Lung (tissue), 17 donors: ENCODE measurements at places on chromosomes 12 and 14. TPM values are rescaled to one million over a fixed set of nuclear protein-coding genes. Genes with fewer than 3 reads are reported as not detected.
A peak's percentile ranks its signal among the peaks of the same experiment; 100 is the strongest.

DNA sequence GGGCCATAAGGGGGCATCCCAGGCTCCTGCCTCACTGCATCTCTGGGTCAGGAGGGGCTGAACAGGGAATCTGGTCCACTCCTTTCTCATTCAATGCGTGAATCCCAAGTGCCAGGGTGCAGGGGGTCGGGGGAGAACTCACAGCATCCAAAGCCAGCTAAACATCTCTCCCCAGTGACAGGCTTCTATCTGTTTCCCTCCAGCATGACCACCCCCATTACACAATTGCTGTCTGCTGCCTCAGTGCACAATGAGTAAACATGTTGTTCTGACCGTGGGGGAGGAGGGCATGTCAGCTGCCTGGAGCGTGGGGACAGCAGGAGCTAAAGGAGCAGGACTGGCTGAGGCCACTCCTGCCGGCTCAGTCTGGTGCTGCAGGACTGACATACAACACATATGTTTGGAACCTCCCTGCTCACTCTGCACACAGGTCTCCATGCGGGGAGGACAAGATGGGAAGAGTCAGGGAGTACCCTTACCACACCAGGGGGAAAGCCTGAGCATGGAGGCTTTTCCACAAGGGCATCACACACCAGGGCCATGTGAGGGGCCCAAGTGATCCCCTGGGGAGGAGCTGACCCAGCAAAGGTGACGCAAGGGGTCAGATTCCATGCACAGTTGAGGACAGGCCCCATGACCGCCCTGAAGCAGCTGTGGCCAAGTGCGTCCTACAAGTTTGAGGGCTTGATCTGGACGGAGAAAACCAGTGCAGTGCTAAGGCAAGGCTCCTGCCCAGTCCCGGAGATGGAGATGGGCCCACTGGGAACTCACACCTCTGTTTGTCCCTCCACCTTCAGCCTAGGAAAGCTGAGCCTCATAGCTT is 1.4 kb downstream of the TNS2 start:
- peak; percentile 86 for DNase-seq

DNA sequence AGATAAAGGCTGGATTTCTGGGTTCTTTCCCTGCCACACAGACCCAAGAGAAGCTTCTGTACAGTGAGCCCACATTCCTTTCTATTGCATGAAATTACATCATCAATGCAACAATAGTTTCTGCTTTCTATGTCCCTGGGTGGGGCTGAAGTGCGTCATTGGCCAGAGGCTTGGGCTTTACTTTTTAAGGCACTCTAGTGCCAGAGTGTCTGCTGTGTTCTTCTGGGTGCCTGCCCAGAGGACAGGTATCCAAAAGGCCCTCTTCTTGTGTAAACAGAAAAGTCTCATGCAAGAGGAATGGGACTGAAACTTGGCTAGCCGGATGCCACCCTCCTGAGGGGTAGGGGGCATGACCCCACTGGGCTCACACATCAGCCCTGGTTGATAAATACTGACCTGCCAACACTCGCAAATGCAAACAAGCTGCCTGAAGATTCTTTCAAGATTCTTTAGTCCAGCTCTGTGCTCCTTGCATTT is 5.9 kb downstream of the KRT86 start:
- DNase-seq = peak; percentile 32

GRCh38 chr14:73374218-73374617 is 84.1 kb downstream of the NUMB start:
- DNase-seq = no peak

GRCh38 chr14:58557242-58557641 is 80.5 kb upstream of the DACT1 start:
- DNase-seq = no peak

GRCh38 chr12:102740141-102740955 is 176.7 kb downstream of the PAH start:
- peak; percentile 80 for DNase-seq

DNA sequence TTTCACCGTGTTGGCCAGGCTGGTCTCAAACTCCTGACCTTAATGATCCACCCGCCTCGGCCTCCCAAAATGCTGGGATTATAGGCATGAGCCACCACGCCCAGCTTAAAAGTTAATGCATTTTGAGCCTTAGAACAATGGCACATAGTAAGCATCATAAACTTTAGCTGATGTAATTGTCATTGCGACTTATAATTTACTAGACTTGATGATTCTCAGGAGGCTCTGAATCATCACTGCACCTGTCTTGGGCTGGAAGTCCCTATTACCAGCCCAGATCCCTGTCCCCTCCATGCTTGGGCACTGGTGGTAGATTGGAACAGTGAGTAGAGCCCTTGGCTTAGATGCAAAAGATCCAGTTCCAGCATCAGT is 26.1 kb downstream of the KMT5A start:
- DNase-seq = no peak

DNA sequence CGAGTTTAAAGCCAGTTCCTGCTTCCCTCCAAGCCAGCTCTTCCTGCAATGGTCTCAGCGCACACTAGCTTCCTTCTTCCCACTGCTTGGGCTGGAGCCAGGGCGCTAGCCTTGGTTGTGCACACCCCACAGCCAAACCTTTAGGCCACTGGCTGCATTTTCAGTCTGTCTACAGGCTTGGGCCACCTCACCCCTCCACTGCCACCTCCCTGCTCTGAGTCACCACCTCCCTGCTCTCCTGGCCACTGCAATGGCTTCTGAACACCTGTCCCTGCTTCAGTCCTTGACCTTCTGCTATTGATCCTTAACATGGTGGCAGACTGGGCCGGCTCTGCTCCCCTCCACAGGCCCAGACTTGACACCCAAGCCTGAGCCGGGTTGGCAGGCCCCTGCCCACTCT is 151.1 kb downstream of the RBM19 start:
- no peak for DNase-seq

- peak; percentile 54 for DNase-seq
Observed at GRCh38 chr12:127559349-127560040, 707.5 kb upstream of the TMEM132C start.

DNA sequence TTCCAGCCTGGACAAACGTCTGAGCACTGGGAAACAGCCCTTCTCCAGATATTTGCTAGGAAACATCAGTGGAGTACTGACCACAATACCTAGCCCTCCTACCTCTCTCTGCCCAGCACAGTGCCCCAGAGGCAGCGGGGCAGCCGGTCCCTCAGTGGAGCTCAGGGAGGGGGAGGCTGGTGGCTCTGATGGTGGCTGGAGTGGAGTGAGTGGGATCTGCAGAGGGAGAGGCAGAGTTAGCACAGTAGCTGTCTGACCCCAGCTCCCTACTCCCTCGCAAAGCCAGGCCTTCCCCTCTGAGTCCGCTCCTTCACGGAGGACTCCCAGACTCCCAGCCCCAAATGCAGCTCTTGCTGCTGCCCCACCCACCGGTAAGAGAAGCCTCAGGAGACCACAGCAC is 30.0 kb downstream of the NCKAP5L start:
- no peak for DNase-seq

DNA sequence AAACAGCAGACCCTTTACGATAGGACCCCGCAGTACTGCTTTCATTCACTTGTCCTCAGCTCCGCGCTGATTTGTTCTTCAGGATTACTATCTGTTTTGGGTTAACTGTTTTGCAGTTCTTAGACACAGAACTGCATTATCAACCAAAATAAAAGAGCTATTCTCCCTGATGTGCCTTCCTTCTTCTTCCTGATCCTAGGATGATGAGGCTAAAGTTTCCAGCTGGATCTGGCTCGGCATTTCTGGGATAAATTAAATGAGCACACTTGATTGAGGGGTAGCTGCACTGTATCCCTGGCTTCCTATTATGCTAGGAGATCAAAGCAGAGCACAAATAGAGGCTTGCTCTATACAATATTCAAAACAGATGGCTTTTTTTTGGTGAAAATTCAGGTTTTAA is 165.7 kb downstream of the FBXL14 start:
- no peak for DNase-seq

DNA sequence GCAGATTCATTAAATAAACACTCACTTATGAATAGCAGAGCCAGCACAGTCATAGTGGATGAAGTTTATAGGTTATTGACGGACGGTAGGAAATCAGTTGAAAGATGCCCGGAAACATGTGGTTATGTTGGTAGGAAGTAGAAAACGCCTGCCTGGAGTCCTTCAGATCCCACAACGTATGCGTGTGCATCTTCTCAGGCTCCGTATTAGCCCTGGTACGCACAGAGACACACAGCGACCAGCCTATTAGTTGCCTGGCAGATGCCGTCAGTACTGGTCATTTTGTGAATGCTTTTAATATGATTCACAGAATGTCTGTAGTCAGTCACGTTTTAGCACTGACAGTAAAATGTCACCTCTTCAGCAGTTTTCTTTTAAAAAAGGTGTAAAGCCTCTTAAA is 196.4 kb downstream of the RGS6 start:
- no peak for DNase-seq

- no peak for DNase-seq
Observed at GRCh38 chr14:100788517-100788916, 37.4 kb upstream of the MEG3 start.

DNA sequence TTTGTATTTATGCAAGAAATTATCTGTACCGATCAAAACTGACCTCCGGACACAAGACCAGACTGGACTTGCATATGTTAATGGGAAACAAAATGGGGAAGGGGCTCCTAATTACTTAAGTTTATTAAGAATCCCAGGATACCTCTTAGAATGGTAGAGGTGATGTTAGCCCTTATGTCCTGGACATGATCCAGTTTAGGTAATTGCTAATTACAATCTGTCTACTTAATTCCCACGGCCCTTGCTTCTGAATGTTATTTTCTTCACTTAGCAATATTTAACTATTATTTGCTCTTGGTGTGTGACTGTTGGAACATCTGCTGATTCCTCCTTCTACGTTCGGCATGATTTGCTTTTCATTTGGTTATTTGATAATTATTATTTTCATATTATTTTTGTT is 644.0 kb downstream of the DIO2 start:
- DNase-seq = no peak

- DNase-seq = no peak
Observed at GRCh38 chr12:97061171-97061570, 154.1 kb downstream of the NEDD1 start.

GRCh38 chr12:72197790-72198189 is 74.4 kb upstream of the TRHDE start:
- no peak for DNase-seq

DNA sequence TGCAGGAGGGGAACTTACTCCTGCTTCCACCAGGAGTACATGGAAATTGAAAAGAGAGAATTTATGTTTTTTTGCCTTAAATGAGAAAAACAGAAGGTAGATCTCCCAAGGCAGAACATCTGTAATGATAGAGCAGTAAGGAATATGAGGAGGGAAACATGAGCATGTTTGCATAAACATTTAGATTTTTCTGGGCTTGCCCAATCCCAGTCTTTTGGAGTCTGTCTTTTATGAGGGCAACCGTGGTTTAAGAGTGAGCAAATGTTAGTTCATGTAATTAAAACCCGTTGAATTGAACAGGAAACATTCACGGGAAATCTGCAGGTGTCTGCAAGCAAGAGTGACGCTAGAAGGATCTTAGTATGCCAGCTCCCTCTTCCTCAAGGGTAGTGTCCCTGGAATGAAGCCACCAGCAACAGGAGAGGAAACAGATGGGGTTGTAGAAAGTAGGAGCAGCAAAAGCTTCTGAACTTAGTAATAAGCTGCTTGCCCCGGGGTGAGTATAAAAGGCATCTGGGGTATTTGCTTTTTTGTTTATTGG is 79.3 kb downstream of the ARF6 start:
- peak; percentile 83 for DNase-seq

GRCh38 chr14:21070610-21071224 is 613 bp downstream of the ARHGEF40 start:
- peak; percentile 67 for DNase-seq

- DNase-seq = no peak
Observed at GRCh38 chr12:76480796-76481195, 78.8 kb downstream of the OSBPL8 start.

The TGFB3 gene
- polyA plus RNA-seq = 7.7 TPM

The FSCB gene
- polyA plus RNA-seq = not detected

The HSPB8 gene
- polyA plus RNA-seq = 43.4 TPM

The RIMBP2 gene
- 0.05 TPM for polyA plus RNA-seq

The SERPINA5 gene
- 0.14 TPM for polyA plus RNA-seq

The LRRIQ1 gene
- 4.6 TPM for polyA plus RNA-seq

The CMA1 gene
- polyA plus RNA-seq = not detected

The MYBPC1 gene
- polyA plus RNA-seq = 0.06 TPM

The FBRSL1 gene
- 23.5 TPM for polyA plus RNA-seq

The VRTN gene
- polyA plus RNA-seq = not detected

The LIN7A gene
- polyA plus RNA-seq = 6.1 TPM

The FLVCR2 gene
- 37.6 TPM for polyA plus RNA-seq

The PRPH gene
- 0.67 TPM for polyA plus RNA-seq

The TFCP2 gene
- 9.6 TPM for polyA plus RNA-seq

The PRH2 gene
- 0.31 TPM for polyA plus RNA-seq

The KCNA5 gene
- 0.46 TPM for polyA plus RNA-seq

The HHIPL1 gene
- polyA plus RNA-seq = 0.31 TPM

The TAS2R9 gene
- polyA plus RNA-seq = not detected

The SSTR1 gene
- polyA plus RNA-seq = 1.6 TPM

The PCED1B gene
- polyA plus RNA-seq = 3.0 TPM

The TMEM233 gene
- 0.22 TPM for polyA plus RNA-seq

The FOXN4 gene
- 0.04 TPM for polyA plus RNA-seq
